ENCODE measurements at places on chromosomes 5 and 9.

DNA sequence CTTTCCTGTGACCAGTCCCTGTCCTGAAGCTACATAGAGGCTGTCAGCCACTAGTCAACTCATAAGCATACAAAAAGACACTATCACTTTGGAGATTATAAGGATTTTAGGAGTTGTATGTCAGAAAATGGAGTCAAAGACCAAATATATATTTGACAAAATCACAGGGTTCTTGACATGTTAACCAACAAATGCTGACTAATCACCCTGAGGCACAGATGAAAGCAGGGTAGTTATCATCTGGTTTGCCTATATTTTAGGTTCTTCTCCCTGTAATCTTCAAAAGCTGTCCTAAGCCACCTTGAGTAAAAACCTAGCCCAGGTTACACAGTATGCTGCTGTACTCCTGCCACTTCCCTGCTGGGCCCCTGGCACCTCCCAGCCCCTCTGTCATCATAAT lies 64.7 kb upstream of the ERCC6L2 start:
- no peak for DNase-seq

GRCh38 chr5:51598026-51598425 lies 214.8 kb downstream of the ISL1 start:
- no peak for DNase-seq

DNA sequence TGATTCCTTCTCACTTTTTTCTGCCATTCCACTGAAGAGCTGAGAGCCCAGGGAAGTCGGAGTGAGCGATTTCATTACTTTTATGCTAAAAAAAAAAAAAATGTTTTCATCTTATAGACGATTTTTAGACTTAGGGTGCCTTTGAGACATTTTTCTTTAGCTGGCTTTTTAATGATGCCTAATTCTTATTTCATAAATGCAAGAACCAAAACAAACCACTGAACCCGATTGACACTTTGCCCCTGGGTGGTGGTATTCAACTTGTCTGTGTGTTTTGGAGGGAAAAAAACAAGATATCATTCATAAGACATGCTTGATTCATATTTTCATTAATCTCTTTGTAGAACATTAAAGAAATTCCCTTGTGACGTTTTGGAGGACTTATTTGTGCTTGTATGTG lies 2.4 kb downstream of the TLE4 start:
- no peak for DNase-seq

- DNase-seq, result no peak
Observed at GRCh38 chr5:29378104-29378503, 1815.4 kb upstream of the CDH6 start.

- DNase-seq, result peak; percentile 76
Observed at GRCh38 chr9:99345942-99346341, 123.9 kb downstream of the SEC61B start.

- no peak for DNase-seq
Observed at GRCh38 chr5:181035991-181036815, 3.9 kb upstream of the BTNL9 start.

- peak; percentile 75 for DNase-seq
Observed at GRCh38 chr5:111075520-111075919, 4.0 kb downstream of the TSLP start.

DNA sequence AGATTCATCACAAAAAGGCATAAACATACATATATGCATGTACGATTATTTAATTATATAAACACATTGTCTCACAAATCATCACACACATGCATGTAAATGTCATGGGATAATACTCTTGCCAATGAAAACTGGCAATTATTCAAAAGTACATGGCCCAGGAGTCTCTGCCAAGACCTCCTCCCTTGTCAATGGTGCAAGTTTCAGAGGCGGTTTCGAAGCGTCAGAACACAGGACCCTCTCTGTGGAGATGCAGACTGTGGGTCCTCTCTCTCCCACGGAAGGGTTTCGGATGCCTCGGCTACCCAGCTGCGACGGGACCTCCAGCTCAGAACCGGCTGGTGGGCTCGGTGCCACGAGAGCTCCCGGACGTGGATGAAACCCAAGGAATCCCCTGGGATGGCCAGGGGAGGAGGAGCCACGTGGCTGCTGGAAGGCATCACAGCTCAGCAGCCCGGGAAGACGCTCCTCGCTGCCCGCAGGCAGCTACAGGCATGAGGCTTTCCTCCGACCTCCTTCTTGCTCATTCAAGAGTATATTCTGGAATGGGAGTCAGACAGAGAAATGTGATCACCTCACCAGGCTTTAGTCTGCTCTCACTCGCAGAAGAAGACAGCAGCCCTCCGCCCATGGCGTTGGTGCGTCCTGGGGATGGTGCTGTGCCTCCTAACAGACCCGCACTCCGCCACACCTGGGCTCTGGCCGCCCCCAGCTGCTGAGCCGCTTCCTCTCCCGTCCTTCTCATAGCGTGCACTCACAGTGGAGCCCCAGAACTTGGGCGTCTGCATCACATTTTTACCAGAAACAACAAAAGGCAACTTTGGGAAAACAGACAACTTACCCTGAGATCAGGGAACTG lies 308.8 kb downstream of the IRX2 start:
- DNase-seq, result no peak

GRCh38 chr5:96013254-96013653 lies 51.6 kb upstream of the ELL2 start:
- DNase-seq, result no peak

DNA sequence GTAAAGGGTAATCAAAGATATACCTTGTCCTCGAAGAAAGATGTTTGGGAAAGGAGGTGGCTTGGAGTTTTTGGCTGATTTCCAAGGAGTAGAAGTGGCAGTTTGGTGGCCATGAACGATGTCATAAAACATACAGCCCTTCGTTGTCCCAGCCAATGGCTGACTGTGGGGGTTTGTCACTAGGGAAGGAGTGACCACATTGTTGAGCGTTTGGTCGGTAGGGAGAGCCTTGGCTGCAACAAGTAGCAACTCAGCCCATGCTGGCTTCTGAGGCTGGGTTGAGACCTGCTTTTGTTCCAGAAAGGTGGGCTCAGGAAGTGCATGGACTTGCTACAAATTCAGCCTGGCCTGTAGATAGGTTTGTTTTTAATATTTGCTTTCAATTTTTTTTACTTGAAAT lies 128.3 kb downstream of the BOD1 start:
- no peak for DNase-seq

- no peak for DNase-seq
Observed at GRCh38 chr5:113437111-113437510, 2.3 kb upstream of the TSSK1B start.

DNA sequence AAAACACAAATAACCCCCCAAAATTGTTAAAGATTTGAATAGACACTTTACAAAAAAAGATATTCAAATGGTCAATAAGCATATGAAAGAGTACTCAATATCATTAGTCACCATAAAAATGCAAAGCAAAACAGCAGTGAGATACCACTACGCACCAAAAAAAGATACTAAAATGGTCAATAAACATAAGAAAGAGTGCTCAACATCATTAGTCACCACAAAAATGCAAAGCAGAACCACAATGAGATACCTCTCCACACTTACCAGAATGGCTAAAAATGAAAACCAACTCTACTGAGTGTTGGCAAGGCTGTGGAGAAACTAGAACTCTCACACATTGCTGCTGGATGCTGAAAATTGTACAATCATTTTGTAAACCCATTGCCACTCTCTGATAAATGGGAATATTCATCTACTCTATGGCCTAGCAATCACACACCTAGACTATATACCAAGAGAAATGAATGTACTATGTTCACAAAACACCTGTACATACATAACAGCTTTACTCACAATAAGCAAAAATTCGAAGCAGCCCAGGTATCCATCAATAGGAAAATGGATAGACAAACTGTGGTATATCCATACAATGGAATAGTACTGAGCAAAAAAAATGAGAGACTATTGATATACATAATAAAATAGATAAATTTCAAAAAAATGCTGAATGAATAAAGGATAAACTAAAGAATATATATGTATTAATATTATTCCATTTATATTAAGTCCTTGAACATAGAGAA lies 205.0 kb upstream of the DAPK1 start:
- DNase-seq, result peak; percentile 49

DNA sequence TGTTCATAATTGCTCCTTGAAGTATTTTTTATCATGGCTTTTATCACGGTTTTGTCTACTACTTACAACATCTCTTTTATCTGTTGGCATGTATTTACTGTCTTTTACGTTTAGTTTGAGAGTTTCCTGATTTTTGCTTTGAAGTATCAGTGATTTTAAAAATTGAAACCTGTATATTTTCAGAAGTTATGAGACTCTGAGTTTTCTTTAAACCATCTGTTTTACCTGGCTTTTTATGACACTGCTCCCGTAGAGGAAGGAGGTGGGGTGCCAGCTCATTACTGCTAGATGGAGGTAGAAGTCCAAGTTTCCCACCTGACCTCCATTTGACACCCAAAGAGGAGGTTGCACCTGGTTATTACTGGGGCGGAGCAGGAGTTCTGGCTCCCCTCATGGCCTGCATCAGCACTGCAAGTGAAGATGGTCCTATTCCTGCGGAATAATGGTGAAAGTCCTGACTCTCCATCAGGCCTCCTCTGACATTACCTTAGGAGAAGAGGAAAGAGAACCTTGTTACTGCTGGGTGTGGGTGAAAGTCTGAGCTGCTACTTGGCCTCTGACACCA lies 10.0 kb upstream of the ZNF131 start:
- DNase-seq, result no peak

GRCh38 chr9:120045011-120045410 lies 535.0 kb downstream of the CDK5RAP2 start:
- no peak for DNase-seq

- DNase-seq, result no peak
Observed at GRCh38 chr9:6239694-6240093, 24.1 kb downstream of the IL33 start.

DNA sequence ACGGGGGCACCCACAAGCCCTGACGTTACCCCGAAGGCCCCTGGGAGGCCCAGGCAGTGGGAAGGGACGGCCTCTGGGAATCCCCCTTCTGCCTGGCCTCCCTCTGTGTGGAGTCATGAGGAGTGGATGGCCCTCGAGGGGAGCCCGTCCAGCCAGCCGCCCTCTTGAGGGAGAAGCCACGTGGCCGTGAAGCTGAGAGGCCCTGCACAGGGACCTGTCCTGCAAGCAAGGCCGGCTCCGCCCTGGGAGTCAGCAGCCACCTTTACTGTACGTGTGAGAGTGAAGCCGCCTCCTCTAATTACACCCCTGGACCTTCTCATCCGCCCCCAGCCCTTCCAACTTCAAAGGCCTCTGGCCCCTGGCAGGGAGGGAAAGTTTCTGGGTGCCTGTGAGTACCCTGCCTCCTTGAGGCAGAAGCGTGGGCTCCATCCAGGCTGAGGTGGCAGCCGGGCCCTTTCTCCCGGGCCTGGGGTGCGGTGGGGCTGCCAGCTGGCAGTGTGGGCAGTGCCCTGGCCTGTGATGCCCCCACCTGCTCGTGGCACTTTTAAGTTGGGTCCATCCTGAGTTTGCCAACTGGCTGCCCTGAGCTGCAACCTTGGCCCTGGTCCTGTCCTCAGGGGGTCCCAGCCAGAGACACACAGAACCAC lies 55.9 kb upstream of the EGFL7 start:
- DNase-seq, result no peak

- DNase-seq, result no peak
Observed at GRCh38 chr5:74761241-74761640, 5.7 kb downstream of the GFM2 start.

GRCh38 chr9:2209400-2209799 lies 194.3 kb downstream of the SMARCA2 start:
- no peak for DNase-seq

GRCh38 chr9:137878146-137878941 lies 762 bp downstream of the CACNA1B start:
- no peak for DNase-seq

GRCh38 chr5:2633992-2634391 lies 117.5 kb downstream of the IRX2 start:
- no peak for DNase-seq

- DNase-seq, result peak; percentile 21
Observed at GRCh38 chr9:96651626-96652025, 3.5 kb downstream of the PRXL2C start.

DNA sequence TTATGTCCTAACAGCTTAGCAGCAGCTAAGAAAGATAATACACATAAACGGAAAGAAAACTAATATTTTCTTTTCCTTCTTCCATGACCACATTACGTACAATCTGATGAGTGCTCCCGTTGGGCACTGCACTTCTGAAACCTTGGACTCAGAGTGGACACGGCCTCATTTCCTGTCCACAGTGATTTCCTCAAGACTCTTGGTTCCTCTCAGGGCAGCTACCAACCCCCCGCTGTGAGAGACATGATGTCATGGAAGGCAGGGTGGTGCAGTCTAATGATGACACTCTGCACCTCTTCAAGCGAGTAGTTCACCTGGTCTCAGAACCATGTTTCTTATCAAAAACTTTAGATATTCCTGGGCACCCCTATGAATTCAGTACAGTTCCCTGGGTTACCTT lies 68.7 kb upstream of the CTSL start:
- no peak for DNase-seq

GRCh38 chr9:114655689-114656088 lies 1.9 kb downstream of the TEX53 start:
- no peak for DNase-seq

DNA sequence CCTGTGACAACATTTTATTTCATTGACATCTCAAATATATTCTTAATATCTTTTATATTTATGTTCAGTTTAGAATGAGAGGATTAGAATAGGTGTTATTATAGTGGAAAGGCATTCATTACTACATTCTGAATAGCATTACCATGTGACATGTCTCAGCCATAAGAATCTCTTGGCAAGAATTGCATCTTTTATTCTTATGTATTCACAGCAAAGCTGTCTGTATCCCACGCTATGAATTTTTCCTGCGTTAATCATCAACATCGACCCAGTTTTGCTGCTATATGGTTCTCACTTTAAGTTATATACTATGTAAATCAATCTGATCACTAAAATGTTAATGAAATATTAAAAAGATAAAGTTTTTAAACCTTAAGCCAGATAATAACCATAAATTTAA lies 248.6 kb downstream of the TMEM232 start:
- no peak for DNase-seq

GRCh38 chr9:110146373-110146772 lies 61.6 kb downstream of the C9orf152 start:
- peak; percentile 38 for DNase-seq

DNA sequence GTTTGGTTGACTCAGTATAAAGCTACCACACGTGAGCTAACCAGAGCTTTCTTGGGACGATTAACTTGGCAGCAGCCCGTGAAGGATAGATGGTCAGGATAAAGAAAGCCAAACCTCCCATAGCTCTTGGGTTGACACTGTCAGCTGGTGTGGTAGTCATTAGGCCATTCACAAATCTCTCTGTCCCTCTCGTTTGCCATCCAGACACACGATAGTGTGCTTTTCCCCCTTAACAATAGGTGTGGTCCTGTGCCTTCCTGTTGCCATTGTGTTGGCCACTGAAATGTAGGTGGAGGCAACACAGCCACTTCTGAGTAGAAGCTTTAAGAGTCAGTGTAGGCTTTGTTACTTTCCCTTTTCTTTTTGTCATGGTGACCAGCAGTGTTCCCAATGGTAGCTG lies 11.7 kb downstream of the OR13J1 start:
- no peak for DNase-seq

Data from HFFc6 (cell line).